ENCODE measurements at places on chromosomes 2 and 18.

DNA sequence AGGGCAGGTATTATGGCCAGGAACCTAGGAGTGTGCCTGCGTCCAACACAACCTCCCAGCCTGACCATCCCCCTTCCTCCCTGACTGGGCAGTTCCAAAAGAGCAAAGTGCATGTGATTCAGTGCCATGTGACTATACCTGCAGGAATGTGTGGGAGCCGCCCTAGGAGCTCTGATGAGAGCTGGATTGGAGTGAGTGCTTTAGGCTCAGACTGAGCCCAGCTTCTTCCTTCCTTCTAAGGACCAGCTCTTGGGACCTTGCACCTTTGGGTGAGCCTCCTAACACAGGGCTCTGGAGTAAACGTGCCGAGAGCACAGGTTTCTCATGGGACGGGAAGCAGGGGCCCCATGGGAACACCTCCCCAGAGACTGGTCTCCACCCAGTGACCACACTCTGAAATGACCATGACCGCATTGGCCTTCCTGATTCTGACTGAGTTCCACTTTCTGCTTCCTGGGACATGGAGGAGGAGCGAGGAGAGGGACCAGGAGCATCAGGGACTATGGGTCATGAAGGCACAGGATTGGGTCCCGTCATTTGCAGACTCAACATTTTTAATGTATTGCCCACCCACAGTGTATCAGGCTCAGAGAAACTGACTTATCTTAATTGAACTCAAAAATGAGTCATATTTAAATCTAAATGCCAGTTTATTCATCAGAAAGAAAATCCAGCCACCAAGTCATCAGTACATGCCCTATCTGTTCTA is 87.8 kb upstream of the BCL2L11 start:
- DNase-seq: no peak

GRCh38 chr2:197852108-197852507 is 47.7 kb downstream of the PLCL1 start:
- DNase-seq: no peak

DNA sequence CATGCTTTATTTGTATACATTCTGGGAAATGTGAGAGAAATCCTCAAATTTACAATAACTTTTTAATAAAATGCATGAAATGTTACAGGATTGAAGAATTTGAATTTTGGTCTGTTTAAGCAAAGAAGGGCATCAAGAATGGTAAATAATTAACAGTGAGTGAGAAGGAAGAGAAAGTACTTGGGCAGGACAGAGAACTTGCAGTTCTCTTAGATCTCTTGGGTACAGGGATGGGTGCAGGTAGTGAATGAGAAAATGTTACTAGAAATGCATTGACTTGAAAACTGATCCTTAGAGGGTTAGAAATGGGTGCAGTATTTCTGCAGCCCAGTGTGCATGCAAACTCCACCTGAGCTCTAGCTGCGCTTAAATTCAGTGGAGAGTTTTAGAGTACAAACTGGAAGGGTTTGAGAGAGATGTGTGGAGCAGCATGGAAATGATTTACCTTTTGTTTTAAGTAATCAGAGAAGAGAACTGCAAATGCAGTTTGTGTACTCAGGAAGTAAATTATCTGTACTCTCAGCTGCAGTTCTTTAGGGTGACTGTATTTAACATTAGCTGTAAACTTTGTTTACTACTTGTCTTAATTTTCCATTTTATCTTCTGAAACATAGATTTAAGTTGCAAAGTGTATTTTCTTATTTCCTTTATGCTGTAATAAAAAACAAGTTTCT is 51.0 kb upstream of the RAB27B start:
- no peak for DNase-seq

DNA sequence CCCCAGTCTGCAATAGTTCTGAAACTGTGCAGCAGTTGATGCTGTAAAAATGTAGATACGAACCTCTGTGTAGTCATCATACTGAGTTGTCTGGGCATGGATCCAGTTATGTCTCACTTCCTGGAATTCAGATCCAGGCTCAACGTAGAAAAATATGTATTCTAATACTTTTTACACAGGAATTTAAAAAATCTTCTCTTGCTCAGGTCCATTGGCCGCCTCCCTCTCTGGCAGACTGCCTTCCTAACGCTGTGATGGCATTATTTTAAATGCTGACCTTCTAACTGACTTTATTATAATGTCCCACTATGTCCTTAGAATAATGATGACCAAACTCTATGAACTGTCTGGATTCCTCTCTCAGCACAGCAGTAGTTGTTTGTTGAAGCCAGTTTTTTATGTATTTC is 119.6 kb downstream of the FEZ2 start:
- DNase-seq: no peak

- no peak for DNase-seq
These were observed 229.1 kb downstream of the RTP5 start for GRCh38 chr2:242098445-242099128.
